ENCODE measurements at places on chromosomes 4 and X.

GRCh38 chrX:117910216-117910615, 206.4 kb downstream of the KLHL13 start:
- DNase-seq = no peak

DNA sequence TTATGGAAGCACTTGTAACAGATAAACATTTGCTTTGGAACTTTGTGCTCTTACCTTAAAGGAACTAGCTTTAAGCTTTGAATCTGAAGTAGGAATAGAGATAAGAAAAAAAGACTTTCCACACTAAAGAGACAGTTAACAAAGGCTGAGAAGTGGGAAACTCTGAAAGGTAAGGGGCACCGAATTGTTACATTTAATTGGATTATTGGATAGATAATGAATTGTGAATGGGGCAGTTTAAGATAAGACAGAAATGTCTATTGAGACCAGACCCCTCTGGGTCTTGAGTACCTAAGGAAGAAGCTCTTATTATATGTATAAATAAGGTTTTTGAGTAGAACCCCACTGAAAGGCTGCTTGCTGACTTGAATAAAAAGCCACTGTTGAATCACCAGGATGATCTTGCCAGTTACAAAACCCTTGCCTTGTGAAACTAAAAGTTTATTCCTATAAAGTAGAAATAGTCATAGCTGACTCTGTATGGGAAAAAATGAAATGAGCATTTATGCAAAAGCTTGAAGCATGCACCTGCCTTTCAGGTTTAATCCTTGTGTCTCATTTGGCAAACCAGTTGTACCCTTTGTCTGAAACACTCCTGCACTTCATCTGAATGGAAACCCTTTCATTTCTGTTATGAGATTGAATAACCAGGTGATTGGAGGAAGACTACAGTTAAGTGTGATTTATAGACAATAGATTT, 423.2 kb downstream of the RPA4 start:
- no peak for DNase-seq

DNA sequence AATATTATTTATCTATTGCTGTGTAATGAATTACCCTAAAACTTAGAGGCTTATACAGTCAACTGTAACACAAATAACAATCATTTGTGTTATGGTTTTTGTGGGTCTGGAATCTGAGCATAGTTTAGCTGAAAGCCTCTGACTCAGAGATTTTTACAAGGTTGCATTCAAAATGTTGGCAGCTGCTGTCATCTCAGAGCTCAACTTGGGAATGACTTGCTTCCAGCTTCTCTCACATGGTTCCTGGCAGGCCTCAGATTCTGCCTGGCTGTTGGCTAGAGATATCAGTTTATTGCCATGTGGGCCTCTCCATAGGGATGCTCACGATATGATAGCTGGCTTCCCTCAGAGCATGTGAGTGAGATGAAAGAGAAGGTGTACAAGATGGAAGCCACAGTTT, 70.2 kb upstream of the BRWD3 start:
- DNase-seq = no peak

DNA sequence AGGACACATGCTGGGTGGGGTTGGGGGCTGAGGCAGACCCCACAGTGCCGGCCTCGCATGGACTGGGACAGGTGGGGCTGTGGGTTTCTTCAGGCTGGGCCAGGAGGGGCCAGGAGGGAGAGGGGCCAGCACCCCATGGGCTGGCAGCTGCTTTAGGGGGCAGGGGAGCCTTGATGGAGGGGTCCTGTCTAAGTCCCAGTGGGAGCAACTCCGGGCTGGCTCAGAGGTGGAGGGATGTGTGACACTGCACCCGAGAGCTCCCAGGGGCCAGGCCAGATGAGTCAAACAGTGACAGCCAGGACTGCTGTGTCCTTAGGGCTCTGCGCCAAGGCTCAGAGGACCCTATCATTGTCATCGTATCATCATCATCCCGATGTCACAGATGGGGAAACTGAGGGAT, 4.4 kb upstream of the ABLIM2 start:
- DNase-seq = no peak

GRCh38 chrX:72604705-72605104, 32.1 kb upstream of the HDAC8 start:
- DNase-seq = no peak

GRCh38 chrX:154013614-154014360, 5.9 kb downstream of the IRAK1 start:
- DNase-seq = peak; percentile 29

- no peak for DNase-seq
These were observed 1.1 kb downstream of the GAB1 start for GRCh38 chr4:143337600-143338287.

DNA sequence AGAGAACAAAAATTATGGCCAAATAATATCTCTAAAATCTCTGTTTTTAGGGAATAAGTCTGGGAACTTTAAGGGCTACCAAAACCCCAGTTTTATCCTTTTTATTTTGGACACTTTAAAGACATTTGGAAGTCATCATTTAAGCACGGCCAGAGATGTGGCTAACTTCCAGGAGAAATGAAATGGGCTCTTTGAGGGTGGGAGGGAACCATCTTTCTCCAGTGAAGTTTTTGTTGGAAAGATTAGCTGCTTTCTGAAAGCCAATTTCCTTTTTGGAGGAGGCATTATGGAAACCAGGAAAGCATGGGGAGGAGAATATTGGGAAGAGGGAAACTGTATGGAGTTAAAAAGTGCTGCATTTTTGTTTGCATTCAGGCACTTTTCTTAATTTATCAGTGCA, 4.8 kb downstream of the VSIG1 start:
- DNase-seq = no peak

- no peak for DNase-seq
These were observed 86.4 kb downstream of the SHISA3 start for GRCh38 chr4:42483426-42484379.

DNA sequence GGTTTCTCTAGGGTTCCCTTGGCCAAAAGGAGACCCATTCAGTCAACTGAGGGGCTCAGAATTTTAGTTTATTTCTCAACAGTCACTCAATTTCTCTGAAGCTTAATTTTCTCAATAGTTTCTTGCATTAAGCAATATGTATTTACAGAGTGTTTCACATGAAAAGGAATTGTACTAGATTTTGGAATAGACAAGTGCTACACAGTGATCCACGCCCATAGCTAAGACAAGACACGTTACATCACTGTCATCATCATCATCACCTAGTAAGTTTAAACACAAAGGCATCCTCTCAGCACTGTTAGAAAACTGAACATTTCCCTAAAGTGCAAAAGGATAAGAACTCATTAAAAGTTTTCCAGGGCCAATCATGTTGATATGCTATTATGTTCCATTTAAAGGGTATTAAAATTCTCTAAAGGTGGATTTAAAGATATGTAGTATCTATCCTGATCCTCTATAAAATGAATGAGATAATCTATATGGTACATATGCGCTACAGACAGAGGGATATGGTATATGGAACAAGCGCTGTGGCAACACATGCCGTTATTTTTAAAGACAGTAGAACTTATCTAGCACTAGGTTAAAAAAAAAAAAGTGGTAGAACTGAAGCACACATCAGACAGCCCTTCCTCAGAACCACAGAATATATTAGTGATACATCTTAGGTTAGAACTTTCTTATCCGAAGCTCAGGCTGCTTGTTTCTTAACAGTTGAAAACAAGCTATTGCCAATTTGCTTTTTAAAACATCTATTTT, 12.1 kb downstream of the PPA2 start:
- DNase-seq = no peak

GRCh38 chr4:68141852-68142251, 12.2 kb upstream of the TMPRSS11F start:
- DNase-seq = no peak

GRCh38 chr4:98778206-98778605, 119.8 kb upstream of the TSPAN5 start:
- no peak for DNase-seq

DNA sequence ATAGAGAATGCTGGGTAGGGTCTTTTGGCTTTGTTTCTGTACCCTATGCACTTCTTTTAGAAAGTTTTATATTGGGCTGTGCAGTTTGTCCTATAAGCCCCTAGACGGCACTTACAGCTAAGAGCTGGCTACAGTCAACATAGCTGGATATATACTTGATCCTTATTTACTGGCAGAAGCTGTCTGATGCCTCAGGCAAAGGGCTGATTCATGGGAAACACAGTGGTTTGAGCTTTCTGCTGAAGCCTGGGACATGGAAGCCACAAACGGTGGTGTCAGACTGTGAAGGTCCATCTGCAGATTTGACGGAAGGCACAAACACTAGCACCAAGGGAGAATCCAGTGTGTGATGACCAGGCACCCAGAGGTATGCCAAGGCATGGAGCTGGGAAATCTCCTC, 608.4 kb downstream of the ANKRD50 start:
- no peak for DNase-seq

- DNase-seq = no peak
These were observed 41.7 kb downstream of the PAGE2 start for GRCh38 chrX:55130481-55130880.

DNA sequence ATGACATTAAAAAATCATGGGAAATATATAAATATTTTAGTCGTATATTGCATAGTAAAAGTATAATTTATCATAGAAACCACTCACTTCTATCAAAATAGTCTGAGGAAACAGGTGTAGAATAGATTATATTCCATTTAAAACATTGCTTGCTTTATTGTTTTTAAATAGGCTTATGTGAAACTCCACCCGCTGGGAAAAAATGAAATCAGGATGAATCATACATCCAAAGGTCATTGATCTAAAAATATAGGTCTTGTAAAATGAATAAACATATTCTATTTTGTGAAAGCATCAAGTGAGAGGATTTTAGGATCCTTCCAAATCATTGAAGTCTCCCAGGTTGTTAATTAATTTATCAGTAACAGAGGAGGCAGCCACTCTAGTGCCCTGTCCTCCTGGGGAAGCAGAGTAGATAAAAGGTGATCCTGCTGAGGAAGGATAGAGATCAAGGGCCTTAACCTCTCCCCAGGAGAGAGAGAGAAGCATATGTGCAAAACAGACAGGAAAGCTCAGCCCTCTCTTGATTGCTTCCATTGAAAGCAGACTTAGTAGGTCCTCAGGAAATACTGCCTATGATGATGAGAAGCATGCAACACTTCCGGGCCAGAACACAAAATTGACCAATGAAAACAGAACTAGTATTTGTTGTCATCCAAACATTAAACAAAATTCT, 96.8 kb upstream of the MAP9 start:
- DNase-seq = no peak

DNA sequence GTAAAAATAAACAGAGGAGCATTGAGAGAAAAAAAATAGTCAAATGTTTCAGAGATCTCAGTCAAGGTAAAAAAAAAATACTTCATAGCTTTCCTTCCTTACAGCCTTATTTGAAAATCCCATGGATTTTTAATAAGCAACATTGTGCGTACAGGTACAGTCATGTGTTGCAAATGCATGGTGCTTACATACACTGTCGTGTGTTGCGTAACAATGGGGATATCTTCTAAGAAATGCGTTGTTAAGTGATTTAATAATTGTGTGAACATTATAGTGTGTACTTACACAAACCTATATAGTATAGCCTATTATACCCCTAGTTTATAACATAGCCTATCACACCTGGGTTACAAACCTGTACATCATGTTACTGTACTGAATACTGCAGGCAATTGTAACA, 172.0 kb downstream of the UGT8 start:
- DNase-seq = no peak

GRCh38 chr4:24322511-24322910, 261.8 kb downstream of the DHX15 start:
- DNase-seq = no peak

GRCh38 chr4:145348291-145348690, 133.4 kb upstream of the SMAD1 start:
- DNase-seq = no peak

- DNase-seq = no peak
These were observed 63.5 kb downstream of the TMEM131L start for GRCh38 chr4:153529646-153530045.

DNA sequence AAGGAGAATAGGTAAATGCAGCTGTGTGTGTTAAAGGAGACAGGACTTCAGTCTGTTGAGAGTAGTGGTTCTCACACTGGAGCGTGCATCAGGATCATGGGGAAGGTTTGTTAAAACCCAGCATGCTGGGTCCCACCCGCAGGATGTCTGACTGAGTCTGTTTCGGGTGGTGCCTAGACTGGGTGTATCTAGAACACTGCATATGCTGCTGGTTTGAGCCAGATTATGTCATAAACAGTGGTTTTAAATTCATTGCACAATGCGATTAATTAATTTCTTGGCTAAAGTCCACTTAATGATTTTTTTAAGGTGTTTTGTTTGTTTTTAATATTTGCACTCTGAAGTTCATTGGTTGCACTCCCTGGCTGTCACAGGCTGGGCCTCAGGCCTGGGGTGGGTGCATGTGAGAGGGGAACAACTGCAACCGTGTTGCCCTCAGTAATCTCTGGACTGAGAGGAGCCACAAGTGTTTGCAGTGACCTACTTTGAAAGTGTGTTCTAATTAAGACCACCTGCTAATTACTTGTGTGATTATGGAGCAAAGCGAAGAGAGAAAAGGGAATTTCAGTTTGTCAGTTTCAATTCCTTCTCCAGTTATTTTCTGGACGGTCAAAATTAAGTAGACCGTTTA, 8.3 kb downstream of the HCCS start:
- no peak for DNase-seq

DNA sequence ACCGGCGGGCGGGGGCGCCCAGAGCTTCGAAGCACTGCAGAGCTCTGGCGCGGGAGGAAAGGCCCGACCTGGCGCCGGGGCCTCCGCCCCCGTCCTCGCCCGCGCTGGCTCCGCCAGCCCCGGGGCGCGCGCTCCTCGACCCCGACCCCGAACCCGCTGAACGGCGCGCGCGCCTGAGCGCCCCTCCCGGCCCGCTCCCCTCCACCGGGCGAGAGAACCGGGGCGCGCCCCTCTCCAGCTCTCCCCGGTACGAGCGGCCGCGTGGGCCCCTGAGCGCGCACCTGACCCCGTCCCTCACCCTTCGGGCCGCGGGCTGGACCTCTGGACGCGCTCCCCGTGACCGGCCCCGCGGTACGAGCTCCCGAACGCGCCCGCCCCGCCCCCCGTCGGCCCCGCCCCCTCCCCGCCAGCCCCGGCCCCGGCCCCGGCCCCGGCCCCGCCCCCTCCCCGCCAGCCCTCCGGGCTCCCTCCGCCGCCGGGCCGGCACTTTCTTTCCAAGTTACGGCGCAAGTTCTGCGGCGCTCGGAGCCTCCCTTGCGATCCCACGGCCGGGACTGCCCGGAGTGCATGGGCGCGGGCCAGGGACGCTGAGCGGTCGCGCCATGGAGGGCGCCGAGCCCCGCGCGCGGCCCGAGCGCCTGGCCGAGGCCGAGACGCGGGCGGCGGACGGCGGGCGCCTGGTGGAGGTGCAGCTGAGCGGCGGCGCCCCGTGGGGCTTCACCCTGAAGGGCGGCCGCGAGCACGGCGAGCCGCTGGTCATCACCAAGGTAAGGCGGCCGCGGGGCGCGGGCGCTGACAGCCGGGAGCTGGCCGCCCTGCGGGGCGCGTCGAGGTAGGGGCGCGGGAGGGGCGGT, at the start of gene SHROOM2:
SHROOM2 (plus strand) TSS at position 486 of the 854 bp plus-strand sequence; CDS start at position 603, 117 bp downstream.
- DNase-seq = no peak

GRCh38 chrX:154486396-154487207, at the start of gene UBL4A:
Gene UBL4A, minus strand, starts transcription at chrX:154486615. Its CDS starts 31 bp downstream, at chrX:154486584.
- no peak for DNase-seq

DNA sequence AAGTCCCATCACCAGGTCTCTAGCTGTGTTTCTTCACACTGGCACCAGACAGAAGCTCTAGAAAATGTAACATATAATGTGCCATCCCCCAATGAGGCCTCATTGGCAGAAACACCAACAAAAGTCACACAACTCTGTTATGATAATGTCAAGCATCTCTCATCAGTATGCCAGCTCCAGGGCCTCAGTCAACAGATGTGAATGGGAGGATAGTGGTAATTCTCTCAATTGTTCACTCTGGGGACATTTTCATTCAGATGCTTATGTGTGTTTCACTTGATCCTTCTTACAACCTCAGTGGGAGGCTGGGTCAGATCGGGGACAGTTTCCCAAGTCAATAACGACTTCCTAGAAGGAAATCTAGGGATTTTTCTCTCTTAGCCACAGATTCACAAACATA, 57.5 kb upstream of the SCOC start:
- DNase-seq = no peak

All from stimulated activated CD4-positive, alpha-beta T cell treated with anti-CD3 and anti-CD28 coated beads, TNF-alpha, amount 100 ng/mL, for 1 hour (primary cell).